ENCODE measurements at places on chromosomes 5 and 9.

DNA sequence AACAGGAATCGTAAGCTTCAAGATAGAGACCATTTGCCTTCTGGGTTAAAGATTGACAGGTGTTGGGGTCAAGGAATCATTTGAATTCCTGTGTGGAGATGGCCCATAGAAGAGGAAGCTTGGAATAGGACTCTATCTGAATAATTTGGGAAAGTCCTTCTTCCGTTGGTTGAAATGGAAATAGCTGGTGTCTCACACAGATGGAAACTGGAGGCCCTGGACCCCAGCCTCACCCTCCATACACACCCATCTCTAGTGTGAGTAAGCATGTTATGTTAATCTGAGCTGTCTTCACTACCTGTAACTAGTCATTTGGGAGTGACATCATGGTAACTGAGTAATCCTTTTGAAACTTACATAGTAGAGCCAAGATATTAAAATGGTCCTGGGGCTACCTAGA lies 184.4 kb downstream of the CD180 start:
- no peak for DNase-seq

- no peak for DNase-seq
These were observed 103.9 kb upstream of the SMIM23 start for GRCh38 chr5:171681677-171682076.

DNA sequence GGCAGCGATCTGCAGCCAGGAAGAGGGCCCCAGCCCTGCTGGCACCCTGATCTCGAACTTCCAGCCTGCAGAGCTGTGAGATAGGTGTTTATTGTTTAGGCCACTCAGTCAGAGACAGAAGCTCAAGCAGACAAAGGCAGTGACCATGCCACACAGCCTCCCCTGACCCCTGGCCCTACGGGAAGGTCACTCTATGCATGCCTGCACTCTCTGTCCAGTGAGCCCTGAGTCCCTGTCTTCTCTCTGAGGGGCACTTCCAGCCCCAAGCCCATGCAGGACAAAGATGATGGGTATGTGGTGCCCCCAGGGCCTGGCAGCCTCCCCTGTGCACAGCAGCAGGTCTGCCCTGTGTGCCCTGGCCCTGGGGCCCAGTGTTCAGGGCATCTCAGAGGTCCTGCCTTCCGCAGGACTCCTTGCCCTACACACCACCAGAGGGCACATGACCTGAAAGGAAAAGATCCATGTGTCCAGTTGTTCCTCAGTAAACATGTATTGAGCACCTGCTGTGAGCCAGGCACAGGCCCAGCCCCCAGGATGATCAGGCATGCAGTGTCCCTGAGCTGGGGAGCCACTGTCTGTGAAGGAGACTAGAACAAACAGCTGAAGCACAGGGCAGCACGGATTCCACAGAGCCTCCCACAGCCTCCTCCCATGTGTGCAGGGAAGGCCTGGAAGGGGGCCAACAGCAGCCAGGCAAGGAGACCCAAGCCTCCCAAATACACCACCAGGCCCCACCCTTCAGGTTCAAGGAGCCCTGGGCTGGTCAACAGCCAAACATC lies 109.3 kb downstream of the ATPSCKMT start:
- no peak for DNase-seq

DNA sequence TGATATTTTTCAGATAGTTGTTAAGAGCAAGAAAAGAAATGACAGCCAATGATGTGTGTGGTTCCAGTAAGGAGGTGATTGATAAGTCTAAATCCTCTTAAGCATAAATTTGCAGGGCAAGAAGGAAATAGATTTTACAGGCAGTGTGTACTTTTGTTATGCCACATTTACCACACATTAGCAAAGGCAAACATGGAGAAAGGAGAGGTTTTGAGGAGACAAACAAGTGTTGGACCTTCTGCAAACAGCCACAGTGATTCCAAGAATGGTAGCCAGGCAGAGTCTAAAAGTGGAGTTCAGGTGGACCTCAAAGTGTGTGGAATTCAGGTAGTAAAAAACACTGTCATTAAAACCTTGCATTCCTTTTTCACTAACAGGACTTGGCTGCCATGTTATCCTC lies 295.9 kb upstream of the ITGA1 start:
- DNase-seq = no peak

DNA sequence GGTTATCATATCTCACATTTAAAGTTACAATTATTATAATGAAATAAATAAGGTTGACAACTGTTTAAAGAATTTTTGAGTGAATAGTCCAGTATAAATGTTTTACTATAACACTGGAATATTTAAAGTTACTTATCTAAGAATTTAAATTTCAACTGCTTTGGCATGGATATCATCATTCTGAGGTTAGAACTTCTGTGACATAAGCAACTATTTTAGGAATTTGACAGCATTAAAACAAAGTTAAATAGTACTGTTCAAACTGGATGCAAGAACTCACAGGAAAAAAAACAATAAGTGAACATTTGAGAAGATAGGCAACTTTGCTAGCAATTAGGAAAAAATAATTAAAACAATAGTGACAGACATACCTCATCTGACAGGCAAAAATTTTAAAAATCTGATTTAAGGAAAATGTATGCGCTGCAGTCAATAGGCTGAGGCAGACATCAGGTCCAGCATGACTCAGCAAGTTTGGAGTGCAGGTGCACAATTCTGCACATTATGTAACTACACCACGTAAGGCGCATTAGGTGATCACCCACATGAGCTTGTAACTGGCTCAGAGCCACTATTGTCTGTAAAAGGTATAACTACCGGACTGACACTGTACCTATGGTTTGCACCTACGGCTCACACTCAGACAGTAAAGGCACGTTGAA lies 180.6 kb downstream of the PDE4D start:
- DNase-seq = no peak

DNA sequence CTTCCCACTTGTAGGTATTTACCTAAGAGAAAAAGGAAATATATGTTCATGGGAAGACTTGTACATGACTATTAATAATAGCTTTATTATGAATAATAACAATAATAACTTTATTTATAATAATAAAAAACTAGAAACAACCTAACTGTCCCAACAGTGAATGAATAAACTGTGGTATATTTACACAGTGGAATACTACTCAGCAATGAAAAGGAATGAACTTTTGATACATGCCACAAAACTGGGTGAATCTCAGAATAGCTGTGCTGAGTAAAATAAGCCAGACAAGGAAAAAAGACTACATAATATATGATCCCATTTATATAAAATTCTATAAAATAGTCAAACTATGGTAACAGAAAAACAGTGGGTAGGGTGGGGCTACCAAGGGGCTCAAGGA lies 88.7 kb downstream of the SCAMP1 start:
- DNase-seq = no peak

DNA sequence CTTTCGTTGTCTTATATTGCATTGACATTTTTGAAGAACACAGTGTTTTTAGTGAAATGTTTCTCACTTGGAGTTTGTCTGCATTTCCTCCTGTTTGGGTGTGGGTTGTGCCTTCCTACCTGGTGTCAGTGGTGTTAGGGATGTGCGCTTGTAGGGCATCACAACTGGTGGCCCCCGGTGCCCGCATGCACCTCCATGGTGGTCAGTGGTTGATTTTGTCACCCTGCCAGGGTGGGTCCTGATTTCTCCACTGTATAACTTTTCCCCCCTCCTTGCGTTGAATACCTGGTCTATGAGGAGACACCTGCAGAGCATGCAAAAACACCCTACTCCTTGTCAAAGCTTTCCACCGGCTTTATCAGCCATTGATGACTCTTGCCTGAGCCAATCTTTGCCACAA lies 132.9 kb downstream of the BARX1 start:
- DNase-seq = no peak

- no peak for DNase-seq
These were observed 155.7 kb downstream of the RMI1 start for GRCh38 chr9:84136119-84136868.

DNA sequence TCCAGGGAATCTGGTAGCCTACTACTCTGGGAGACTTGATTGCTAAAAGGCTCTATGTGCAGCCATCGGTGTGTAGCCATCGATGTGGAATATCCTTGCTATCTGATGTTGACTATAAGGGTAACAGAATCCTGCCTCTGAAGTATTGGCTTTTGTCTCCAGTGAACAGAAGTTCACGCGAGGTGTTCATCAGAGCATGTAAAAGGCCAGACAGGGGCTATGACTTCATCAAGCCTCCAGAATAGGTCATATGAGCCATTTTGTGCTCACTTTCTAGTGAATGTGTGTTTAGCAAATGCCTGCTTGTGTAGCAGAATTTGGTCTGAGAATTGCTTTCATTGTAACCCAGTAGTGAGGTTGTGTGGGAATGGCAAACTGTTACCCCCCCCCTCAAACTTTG lies 66.8 kb upstream of the RAD23B start:
- no peak for DNase-seq

DNA sequence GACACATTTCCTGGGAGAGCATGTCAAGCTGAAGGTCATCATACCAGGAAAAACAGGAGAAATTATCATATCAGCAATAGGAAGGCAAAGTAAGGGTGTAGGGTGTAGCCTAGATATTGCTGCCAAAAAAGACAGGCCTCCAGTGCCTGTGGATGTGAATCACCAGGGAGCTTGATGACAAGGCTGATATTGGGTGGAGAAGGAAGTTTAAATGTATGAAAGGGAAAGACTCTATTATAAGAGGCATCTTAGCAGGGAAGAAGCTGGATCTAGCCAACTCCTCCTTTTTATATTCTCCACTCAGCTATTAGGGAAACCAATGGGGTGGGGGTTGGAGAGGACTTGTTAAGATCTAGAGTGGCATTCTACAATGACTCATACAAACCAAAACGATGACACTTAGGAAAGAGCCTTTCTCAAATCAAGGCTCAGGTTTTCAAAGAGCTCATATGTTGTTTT lies 13.4 kb upstream of the TXNDC8 start:
- DNase-seq = no peak

DNA sequence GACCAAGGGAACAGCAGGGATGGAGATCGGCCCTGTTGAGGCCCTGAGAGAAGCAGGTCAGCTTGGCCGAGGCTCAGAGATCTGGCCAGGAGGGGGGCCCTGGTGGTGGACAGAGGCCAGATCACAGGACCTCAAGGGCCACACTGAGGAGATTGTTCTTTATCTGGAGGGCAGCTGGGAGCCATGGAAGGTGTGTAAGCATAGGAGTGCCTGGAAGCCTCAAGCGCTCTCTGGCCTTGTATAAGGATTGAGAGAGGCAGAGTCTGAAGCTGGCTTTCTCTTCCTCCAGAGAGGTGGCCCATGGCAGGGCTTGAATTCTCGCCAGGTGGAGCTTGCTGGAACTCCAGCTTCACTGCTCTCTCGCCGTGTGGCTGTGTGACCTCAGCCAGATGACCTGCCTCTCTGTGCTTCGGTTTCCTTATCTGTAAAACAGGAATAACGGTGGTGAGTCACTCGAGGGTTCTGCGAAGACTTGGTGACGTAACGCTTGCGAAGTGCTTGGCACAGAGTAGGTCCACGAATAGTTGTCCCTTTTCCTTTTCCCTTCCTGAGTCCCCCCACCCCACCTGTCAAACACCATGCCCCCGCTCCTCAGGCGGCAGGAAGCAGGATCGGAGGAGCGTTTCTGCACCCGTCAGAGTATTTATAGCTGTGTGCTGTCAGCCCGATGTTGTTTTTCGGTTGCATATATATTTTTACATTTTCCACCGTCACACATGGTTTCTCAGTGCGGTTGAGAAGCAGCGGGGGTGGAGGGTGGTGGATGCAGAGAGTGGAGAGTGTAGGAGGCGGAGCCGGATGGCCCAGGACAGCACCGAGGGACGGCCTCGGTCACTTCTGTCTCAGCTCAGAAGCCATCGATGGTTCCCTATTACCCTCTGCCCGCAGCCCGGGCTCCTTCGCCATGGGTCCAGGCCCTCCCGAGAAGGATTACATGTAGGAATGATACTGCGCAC lies 17.0 kb upstream of the CRB2 start:
- no peak for DNase-seq

DNA sequence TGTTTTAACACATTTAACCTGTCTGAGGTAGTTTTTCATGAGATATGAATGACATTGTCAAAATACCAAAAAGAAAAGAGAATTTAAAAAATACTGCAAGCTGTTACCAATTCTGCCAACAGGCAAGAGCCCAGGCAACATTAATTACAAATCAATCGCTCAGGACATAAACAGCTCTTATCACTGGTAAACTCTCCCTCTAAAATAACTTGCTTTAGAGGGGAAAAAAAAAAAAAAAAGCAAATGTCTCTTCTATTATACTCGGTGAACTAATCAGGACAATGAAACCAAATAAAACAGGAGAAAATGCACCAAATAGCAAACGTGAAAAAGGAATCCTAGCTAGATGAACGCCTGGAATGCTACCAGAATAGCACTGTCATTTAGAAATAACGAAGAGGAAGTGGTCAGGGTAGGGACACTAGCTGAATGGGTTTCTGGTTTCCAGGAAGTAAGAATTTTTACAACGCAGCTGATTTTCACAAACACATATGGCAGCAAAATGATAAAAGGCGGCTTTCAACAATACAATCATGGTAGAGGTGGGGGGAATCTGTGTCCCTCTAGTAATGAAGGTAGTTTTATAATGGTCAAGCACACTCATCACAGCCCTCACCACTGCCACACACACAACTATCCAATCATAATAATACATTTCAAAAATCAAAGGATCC lies 94.9 kb downstream of the DENND1A start:
- no peak for DNase-seq

- no peak for DNase-seq
These were observed 20.3 kb upstream of the RIC1 start for GRCh38 chr9:5608298-5609225.

GRCh38 chr5:138439477-138440158 lies 761 bp downstream of the REEP2 start:
- DNase-seq = no peak

- DNase-seq = no peak
These were observed 65.8 kb upstream of the TBC1D2 start for GRCh38 chr9:98321269-98321668.

DNA sequence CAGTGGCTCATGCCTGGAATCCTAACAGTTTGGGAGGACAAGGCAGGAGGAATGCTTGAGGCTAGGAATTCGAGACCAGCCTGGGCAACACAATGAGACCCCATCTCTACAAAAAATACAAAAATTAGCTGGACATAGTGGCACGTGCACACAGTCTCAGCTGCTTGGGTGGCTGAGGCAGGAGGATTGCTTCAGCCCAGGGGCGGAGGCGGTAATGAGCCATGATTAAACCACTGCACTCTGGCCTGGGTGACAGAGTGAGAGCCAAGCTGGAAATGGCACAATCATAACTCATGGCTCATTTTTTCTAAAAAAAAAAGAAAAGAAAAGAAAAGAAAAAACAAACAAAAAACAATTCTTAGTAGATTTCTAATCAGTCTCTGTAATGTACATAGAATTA lies 446.2 kb downstream of the ELAVL2 start:
- DNase-seq = no peak

- no peak for DNase-seq
These were observed 288.6 kb upstream of the DAB2 start for GRCh38 chr5:39713250-39713916.

All from cerebellar nuclear complex (tissue), 1 donor.